Stimulated activated CD4-positive, alpha-beta T cell treated with anti-CD3 and anti-CD28 coated beads, TNF-alpha, amount 100 ng/mL, for 48 hours (primary cell): ENCODE measurements at places on chromosomes 1 and 21.

DNA sequence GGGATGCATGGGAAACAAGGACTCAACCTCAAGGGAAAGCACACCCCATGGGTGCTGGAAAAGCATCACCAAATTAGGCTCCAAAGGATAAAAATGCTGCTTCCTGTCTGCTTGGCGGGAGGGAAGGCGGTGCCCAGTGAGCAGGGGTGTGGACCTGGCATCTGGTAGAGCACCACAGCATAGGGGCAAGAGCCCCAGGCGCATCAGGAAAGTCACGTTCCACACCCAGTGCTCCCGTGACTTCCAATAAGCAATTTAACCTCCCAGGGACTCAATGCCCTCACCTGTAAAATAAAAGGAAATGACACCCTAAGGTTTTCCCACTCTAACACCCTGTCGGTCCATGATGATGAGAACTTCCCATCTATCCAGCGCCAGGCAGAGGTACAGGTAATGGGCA is 206.0 kb downstream of the SETD4 start:
- no peak for DNase-seq

- DNase-seq, result no peak
Observed at GRCh38 chr21:29664615-29665014, 275.2 kb downstream of the GRIK1 start.

GRCh38 chr1:11854519-11854918 is 4.2 kb downstream of the NPPB start:
- no peak for DNase-seq

GRCh38 chr1:48823168-48823567 is 46.5 kb upstream of the BEND5 start:
- no peak for DNase-seq

- no peak for DNase-seq
Observed at GRCh38 chr21:16667395-16667794, 845.4 kb upstream of the CXADR start.

- no peak for DNase-seq
Observed at GRCh38 chr1:232556351-232556750, 73.6 kb downstream of the SIPA1L2 start.

DNA sequence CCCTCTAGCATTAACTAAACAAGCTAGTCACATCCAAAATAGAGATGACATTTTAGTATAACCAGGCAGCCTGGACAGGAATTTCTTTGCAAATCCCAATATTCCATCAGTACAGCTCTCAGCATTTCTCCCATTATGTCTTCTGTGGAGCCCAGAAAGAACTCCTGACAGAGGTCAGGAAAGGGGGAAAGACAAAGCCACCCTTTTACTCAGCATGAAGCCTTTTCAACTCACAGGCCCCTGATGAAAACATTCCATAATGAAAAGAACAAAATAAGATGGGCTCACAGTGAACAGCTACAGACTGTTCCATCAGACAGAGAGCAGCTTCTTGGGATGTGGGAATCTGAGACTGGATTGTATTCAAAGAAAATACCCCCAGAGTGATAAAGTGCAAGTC is 80.6 kb downstream of the TEX35 start:
- no peak for DNase-seq

- no peak for DNase-seq
Observed at GRCh38 chr1:219075121-219075879, 98.4 kb upstream of the LYPLAL1 start.

DNA sequence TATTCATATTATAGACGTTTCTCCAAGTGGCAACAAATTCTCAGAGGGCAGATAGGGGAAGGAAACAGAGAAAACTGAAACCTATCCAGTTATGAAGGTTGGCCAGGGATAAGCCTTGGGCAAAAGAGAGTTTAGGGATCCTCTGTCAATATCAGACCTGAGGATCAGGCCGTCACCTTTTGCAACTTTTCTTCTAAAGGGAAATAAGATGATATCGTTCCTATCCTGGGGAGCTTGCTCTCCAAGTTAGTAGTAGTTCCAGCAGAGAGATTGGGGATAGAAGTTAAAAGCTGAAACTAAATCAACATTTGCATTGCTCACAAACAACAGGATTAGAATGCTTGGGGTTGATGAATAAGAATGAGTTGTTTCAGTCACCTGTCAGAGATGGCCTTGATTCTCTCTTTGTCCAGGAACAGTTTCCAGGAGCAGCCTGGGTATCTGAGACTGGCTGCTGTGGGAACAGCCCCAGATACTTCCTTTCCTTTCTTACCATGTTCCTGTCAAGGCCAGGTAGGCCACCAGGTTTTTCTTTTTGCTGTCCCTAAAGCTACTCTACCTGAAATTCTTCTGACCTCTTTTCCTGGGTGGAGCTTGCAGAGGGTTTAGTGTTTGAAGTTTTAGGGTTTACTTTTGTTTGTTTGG is 2.5 kb downstream of the RIIAD1 start:
- DNase-seq, result no peak

DNA sequence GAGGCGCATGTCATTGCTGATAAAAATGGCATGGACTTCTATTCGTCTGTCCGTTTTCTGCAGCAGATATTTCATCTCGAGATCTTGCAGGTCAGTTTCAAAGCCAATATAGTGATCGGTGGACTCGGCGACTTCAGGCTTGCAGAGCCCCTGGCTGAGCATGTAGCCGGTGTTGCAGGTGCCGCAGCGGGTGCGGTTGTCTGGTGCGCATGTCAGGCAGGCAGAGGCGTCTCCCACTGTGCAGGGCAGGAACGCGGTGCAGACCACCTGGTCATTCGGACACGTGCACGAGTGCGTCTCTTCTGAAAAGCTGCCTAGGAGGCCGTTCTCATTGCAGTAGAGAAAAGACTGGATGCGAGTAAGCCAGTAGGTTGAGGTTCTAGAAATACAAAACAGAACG is 378.9 kb downstream of the BRINP3 start:
- DNase-seq, result no peak

DNA sequence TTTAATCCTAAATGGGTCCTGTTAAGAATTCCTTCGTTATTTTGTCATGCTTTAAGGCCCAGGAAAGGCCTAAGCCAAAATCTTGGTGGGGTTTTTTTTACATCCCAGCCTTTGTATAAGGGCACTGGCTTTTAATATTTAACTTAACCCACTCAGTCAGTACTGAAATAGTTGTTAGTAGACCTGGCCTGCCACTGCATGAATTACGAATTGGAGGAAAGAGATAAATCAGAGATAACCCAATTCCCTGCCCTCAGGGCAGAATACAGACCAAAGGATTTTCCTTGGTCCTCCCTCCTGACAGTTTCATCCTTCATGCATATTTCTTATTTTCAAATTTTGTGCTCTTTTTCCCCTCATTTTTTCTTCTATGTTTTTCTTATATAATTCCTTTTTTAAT is 193.0 kb downstream of the FASLG start:
- no peak for DNase-seq

GRCh38 chr21:38911484-38912101 is 105.9 kb downstream of the ETS2 start:
- DNase-seq, result no peak

DNA sequence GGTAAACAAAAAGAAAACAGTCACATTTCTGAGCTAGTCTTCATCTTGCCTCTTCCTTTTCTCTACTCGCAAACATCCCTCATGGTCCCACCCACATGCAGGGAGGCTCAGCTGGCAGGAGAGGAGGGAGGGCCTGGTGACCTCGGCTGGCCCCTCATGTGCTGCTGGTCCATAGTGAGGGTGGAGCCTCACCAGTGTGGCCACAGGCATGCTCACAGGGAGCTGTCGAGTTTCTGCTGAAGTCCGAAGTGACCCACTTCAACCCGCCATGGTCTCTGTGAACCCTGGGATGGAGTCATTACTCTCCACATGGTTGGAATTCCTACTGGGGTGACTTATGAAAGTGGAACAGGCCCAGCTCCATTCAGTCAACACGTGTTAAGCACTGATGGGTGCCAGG is 253.4 kb downstream of the RHOU start:
- DNase-seq, result no peak

DNA sequence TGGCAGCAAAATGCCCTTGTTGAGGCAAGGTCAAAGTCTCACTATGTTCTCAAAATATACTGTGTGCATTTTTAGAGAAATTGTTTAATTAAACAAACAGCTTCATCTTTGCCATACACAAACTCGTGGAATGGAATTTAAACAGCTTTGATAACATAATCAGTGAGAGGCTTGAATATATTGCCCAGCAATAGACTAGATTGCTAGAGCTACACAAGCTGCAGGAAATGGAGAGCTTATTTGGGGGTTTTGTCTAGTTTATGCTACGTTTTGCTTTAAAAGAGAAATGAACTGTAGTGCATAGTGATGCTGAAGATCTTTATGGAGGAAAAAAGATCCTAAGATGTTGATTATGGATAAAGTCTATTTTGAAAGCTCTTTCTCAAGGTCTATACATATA is 166.8 kb upstream of the HMCN1 start:
- DNase-seq, result no peak

- DNase-seq, result no peak
Observed at GRCh38 chr1:29213055-29213454, 17.7 kb downstream of the MECR start.

GRCh38 chr1:209041927-209042326 is 541.6 kb upstream of the CAMK1G start:
- DNase-seq, result no peak

GRCh38 chr21:38355992-38356781 is 99.4 kb downstream of the KCNJ15 start:
- DNase-seq, result peak; percentile 62

DNA sequence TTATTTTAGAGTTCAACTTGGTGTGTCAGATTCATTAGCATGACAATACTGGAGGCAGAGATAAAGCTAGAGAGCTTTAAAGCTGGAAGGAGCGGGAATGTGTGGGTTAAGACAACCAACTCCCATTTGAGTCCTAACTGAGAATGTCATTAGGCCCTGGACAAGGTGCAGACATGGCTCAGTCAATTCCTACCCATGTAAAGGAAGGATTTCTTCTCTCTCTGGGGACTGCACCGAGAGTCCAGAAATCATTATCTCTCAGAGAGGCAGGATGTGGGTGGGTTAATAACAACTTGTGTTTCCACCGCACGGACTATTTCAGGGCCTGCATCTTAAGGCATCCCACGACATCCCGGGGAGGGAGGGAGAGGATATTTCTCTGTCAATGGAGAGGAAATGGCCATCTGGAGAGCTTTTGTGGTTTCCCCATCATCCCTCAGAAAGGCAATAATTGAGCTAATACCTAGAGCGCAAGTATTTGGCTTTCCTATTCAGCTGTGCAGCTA is 46.7 kb upstream of the SARS1 start:
- DNase-seq, result no peak

DNA sequence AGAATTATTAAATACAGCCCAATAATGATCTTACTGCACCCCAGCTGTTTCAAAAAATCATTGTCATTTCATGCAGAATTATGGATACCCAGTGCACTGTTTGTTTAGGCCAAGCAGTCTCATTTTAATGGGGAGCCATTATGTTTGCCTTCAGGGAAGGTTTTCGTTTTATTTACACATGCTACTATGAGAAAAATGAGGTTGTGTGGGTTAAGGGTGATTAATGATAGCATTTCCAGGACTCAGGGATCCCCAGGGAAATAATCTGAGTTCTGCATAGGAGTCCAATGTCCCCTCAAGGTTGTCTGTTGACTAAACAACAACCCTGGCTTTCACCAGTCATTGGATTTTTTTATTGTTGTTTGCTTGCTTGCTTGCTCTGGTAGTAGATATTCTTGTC is 71.0 kb upstream of the ZP4 start:
- no peak for DNase-seq

DNA sequence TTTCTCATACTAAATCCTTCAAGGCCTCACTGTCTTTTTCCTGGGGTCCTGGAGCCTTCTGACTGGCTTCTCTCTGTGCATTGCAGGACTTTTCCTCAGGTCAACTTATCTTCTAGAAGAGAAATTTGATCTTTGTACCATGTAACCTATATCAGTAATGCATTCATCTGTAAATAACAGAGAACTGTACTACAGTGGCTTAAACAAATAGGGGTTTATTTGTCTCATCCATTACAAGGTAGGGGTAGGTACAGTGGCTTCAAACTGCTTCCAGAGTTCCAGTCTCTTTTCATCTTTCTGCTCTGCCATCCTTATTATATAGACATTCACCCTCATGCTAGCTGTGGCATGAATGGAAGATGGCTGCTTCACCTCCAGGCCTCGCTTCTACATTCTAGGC is 29.5 kb upstream of the GTF2B start:
- DNase-seq, result no peak

DNA sequence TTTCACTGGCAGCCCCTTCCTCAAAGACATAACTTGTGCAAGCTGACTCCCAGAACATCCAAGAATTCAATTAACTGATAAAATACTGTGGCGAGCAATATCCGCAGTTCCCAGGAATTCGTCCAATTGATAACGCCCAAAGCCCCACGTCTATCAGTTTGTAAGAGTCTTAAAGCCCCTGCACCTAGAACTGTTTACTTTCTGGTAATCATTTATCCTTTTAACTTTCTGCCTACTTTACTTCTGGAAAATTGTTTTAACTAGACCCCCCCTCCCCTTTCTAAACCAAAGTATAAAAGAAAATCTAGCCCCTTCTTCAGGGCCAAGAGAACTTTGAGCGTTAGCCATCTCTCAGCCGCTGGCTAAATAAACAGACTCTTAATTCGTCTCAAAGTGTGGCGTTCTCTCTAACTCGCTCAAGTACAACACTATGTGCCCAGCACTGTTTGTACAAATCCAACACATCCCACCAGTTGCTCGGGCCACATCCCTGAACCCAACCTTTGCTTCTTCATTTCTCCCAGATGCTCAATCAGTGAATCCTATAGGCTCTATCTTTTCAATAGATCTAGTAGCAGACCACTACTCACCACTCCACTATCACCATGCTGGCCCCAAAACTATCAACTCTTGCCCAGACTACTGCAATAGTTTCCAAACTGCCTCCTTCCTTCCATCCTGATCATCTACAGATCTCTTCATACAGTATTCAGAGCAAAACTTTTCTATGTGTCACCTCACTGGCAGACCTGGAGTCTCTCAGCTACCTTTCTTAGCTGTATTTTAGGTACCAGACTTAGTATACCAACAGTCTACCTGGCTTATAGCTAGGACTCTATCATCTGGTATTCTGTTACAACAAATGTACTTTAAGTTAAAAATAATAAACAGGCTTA is 3.3 kb upstream of the CHD1L start:
- no peak for DNase-seq

DNA sequence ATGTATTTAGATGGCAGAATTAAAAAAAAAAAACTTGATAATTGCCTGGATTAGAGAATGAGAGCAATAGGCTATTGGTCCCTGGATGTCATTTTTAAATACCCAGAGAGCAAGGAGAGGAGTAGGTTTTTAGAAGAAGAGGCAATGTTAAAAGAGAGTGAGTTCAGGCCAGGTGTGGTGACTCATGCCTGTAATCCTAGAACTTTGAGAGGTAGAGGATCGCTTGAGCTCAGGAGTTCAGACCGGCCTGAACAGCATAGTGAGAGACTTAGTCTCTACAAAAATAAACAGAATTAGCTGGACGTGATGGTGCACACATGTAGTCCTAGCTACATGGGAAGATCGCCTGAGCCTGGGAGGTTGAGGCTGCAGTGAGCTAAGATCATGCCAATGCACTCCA is 15.9 kb upstream of the MUTYH start:
- no peak for DNase-seq
